NCI-H2227 treated with DMSO at 0.1 percent for 48 hours (cell line): ENCODE measurements at places on chromosomes 3 and 15.
A peak's percentile ranks its signal among the peaks of the same experiment; 100 is the strongest.

GRCh38 chr3:185330238-185330637, 32.7 kb upstream of the MAP3K13 start:
- DNase-seq: no peak

DNA sequence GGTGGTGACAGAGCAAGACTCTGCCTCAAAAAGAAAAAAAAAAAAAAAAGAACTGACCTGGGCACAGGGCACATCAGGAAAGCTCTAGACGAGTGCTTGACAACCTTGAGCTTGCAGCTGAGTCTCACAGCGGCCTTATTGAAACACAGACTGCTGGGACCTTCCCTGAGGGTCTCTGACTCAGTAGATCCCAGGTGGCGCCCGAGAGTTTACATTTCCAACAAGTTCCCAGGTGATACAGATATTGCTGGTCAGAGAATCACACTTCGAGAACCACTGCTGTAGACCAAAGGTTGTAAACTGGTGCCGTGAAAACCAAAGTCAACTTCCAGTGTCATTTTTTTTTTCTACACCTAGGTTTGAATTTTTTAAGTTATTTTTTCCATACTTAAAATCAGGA, 573.2 kb upstream of the MDFIC2 start:
- DNase-seq: no peak

DNA sequence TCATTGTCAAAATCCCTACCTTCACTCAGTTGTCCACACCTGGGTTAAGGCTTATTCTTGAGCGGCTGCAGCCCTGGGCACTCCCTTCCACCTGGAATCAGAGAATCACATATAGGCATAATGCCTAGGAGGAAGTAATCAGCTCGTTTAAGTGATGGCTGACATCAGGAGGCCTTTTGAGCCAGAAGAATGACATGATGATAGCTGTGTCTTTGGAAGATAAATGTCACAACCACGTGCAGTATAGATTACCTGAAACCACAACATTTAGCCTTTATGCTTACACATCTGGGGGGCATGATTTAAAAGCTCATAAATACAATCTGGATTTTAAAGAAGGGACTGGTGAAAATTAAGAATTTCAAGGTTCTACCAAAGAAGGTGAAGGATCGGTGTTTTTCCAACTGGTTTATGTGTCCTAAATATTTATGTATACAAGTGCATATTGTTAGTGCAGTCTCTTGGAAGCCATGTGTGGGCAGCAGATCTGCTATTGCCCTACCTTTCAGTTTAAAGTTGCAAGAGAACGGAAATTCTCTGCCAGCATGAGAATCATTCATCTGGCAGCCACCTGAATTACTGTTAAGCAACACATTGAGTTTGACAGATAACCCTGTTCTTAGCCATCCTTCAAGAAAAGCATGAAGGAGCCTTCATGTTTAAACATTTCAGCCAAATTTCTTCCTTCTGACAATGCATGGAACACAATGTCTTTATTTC, 163.4 kb upstream of the NR2E3 start:
- DNase-seq: no peak

DNA sequence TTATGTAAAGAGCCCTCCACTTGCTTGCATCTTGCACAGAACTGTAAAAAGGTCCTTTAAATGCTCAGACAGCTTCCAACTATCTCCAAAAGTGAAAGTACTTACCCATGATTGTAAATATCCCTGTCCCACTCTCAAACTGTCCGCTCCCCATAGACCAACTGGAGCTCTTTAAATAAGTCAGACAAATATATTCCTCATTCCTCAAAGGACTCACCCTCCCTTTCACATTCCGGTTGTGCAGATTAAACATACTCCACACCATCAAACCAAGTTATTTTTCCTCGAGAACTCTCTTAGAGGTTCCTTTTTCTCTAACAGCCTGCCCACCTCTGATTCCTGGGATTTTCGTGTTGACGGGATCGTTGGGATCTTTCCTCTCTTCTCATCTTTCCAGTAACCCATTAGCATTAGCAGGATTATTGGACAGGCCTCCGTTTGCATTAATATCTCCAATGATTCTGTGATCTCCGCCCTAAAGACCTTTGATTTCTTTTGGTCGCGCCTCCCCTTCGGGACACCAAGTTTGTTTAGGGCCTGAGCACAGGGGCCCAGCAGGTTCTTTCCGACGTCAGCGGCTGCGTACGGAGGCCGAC, 763 bp downstream of the GOLGB1 start:
- DNase-seq: no peak

DNA sequence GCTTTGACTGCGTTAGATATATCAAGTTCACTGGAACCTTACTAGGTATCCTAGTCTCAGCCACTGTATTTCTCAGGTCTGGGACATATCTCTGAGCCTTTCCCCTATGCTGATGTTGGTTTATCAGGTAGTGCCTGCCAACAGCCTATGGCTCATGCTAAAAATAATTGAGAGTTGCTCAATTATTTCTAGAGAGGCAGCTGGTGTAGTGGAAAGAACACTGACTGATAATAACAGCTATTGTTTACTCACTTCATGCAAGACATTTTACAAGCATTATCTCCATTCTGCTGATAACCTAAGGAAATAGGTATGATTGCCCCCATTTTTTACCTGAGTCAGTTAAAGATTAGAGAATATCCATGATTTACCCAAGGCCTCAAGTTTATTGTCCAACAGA, 231.4 kb downstream of the LRRN1 start:
- no peak for DNase-seq

DNA sequence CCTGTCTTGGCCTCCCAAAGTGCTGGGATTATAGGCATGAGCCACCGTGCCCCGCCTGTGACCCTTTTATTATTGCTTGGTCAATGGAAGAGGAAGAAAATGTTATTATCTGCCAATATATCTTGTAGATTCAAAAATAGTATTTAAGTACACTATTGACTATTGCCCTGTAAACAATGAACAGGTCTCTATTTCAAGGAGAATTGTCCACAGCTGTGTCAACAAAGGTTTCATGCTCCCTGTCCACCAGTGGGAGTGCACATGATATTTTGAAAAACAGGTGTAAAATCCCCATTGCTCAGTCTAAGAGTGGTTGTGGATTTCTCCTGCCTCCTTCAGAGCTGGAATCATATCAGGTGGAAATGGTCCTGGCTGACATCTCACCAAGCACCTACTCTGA, 36.5 kb upstream of the IGF1R start:
- no peak for DNase-seq

GRCh38 chr3:190619761-190620160, 105.9 kb downstream of the IL1RAP start:
- DNase-seq: no peak

GRCh38 chr3:162738784-162739183, 1242.2 kb downstream of the OTOL1 start:
- no peak for DNase-seq

DNA sequence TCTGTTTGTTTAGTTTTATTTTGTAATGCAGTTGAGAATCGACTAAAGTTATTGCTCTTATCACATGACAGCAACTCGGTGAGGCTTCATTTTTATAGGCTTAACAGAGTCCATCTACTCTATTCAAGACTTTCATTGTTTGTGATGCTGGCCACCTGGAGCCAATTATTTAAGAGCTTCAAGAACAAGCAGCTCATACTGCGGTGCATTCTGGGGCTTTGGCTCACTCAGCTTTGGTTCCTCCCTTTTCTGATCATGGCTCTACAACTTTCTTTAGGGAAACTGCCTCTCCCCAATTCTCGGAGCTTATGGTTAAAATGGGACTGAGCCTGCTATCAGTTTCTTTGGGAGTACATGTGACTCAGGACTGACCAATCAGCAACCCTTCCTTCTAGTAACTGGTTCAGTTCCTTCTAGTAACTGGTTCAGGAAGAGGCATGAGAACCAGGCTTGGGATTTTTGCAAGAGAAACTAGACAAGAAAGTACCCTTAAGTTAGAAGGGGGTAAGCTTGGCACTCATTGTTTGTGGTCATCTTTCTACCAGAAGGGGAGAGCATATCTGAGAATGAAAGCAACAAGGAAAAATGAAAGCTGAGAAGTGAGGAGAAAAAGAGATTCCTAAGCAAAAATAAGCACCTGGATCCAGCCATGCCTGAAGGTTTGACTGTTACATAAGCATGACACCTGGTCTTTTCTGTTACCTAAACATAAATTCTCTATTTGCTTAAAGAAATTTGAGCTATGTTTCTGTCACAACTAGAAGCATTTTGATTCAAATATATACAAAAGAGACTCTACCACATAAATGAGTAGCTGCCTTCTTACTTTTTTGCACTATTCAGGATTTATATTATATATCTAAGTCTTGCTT, 24.1 kb upstream of the ARHGEF3 start:
- DNase-seq: peak; percentile 33

DNA sequence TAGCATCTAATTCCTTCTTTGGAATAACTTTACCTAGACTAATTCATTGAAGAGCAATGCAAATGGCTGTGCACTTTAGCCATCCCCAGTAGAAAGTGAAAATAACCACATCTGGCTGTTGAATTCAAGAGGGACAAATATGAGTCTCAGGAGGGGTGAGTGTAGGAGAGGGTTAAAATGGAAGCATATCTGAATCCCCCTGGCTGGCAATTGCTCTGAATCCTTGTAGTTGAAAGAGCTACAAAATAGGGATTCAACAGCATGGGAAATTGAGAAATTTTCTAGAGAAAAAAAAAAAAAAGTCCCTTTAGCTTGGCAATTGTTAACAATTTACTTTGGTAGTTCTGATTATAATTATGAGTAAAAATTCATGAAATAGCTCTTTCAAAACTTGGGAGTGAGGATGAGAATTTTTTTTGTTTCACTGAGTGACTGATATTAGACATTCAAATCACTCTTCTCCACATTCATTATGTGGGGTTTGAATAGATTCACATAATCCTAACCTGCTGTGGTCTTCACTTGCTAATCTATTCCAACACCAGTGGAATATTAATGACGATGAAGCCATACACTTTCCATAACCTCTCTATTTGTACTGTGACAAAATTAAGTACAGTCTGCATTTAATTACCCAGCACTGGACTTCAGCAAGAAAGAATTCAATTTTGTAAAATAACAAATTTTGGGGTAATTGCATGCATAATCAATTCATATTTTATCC, 569.0 kb upstream of the MCTP2 start:
- DNase-seq: no peak

- no peak for DNase-seq
Observed at GRCh38 chr15:32965897-32966296, 228.6 kb downstream of the FMN1 start.

GRCh38 chr15:100457201-100457600, 71.5 kb downstream of the CERS3 start:
- no peak for DNase-seq

DNA sequence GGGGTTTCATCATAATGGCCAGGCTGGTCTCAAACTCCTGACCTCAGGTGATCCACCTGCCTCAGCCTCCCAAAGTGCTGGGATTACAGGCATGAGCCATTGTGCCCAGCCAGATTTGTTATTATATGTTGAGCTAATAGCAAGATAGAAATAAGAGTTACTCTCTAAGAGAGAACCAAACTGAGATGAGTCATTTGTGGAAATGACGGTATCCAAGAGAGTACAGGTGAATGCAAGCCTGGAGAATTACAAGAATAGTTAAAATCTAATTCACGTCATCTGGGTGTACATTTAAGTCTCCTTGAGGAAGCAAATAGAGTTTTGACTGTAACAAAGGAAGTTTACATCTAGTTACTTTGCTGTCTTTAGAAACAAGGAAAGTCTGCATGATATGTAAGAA, 12.0 kb upstream of the CDIN1 start:
- DNase-seq: no peak

DNA sequence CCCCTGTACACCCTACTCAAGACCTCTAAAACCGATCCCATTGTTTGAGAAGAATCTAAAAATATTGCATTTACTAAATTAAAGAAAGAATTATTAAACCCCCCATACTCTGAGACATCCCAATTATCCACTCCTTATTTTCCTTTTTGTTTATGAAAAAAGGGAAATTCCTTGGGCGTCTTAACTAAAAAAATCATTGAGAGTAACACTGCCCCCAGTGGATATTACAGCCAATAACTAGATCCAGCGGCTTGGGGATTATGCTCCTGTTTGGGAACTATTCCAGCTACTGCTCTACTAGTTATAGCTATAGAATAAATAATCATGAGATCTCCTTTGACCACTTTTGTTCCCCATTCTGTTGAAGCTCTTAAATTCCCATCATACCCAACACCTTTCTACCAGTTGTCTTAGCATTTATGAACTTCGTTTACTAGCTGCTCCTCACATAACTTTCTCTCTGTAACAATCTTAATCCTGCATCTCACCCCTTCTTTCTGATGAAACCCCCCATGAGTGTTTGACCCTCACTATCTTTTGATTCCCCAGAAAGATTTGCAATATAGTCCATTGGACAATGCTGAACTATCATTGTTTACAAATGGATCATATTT, 12.7 kb upstream of the CFAP91 start:
- no peak for DNase-seq

GRCh38 chr3:82000773-82001172, 239.3 kb upstream of the GBE1 start:
- no peak for DNase-seq
